Stomach (tissue), 19 donors: ENCODE measurements at places on chromosomes 2 and 18.
A peak's percentile ranks its signal among the peaks of the same experiment; 100 is the strongest.

- no peaks in the 10 kb centered on the region for H3K36me3 ChIP-seq
- no peaks in the 10 kb centered on the region for H3K4me1 ChIP-seq
- H3K27ac ChIP-seq: no peak overlapping the region
- no peaks in the 10 kb centered on the region for H3K27me3 ChIP-seq
- no peak overlapping the region for H3K4me3 ChIP-seq
Observed at GRCh38 chr18:4433717-4434116, 21.4 kb downstream of the DLGAP1 start.

DNA sequence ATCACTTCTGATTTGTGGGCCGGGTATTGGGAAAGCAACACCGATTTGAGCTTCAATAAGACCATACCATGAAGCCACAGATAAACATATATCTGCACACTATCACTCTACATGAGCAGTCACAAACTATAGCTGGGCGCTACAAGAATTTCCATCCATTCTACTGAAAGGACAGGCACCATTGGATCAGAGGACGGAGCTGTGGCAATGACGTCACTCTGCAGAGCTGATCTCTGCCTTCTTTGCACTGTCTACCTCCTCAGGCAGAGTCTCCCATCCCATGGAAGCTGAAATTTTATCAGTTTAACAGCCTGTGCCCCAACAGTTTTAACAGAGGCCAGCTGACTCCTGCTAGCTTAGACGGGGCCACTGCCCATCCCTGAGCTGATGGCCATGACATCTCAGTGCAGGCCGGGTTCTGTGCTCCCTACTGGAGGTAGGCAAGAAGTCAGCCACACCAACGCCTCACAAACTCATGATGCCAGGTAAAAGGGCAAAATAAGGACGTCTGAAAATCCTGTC lies 389.6 kb upstream of the SALL3 start:
- DNase-seq: no peak
- H3K4me3 ChIP-seq: no peak overlapping the region

DNA sequence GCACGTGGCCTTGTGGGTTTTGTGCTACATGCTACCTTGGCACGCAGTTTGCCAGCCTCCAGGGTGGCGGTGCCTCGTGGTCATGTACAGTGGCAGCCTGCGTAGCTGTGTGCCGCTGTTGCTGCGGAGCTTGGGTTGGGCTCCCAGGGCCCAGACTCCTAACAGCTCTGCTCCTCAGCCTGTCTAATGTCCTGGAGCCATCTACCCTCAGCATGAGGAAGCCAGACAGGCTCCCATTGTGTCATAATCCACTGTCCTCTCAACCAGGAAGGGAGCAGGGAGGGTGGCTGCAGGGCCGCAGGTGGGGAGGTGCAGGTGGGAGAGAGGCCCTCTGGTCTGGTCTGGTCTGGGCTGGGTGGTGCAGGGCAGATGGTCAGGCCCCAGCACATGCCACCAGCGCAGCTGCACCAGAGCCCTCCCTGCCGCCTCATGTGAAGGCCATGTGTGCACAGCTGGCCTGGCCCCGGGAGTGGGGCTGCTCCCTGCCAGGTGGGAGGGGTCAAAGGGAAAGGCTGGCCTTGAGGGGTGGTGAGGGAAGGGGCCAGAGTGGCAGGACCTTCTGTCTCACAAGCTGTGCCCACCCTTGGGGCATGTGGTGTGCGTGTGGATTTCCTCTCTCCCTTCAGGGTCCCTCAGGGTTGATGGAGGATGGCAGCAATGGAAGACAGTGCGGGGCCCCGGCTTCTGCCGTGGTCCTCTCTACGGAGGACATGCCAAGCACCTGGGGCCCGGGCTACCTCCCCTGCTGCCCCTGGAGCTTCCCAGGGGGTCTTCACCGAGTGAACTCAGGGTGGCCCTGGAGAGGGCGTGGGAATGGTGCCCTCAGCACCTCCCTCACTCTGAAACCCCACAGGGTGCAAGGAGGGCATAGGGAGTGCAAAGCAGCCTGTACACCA lies 4.8 kb downstream of the ATOH8 start:
- peaks cover 79% of the 10 kb centered on the region for H3K4me1 ChIP-seq
- H3K27me3 ChIP-seq: peaks cover 28% of the 10 kb centered on the region
- H3K27ac ChIP-seq: no peak overlapping the region
- no peaks in the 10 kb centered on the region for H3K36me3 ChIP-seq

GRCh38 chr2:223075301-223076270 lies 23.6 kb downstream of the KCNE4 start:
- H3K4me3 ChIP-seq: no peak overlapping the region
- no peak for DNase-seq
- H3K36me3 ChIP-seq: no peaks in the 10 kb centered on the region
- H3K27me3 ChIP-seq: no peaks in the 10 kb centered on the region
- no peaks in the 10 kb centered on the region for H3K4me1 ChIP-seq

DNA sequence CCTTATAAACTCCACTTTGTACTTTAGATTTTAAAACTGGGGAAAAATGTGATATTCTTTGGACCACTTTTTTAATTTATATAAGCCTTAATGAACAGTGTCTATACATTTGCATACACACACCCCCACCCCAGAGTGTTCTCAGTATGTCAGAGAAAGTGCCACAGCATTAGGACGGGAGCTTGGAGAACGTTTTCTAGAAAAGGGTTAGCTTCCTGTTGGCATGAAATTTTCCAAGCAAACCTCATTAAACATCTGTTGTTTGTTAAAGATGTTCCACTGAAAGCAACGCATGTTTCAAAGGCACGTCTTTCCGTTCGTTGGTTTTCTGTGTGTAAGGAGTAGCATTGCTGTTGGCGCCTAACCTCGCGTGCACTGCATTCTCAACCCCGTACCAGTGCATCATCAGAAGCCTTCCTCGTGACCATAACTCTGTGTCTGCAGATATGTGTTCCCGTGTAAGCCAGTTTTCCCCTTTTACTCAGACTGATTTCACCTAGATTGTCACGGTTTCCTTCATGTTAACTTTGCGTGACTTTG lies 228.5 kb downstream of the ALPK2 start:
- peaks cover 28% of the 10 kb centered on the region for H3K36me3 ChIP-seq
- H3K4me3 ChIP-seq: no peak overlapping the region
- H3K27ac ChIP-seq: no peak overlapping the region
- no peak for DNase-seq
- no peaks in the 10 kb centered on the region for H3K4me1 ChIP-seq

GRCh38 chr2:179543361-179543901 lies 278.8 kb upstream of the SESTD1 start:
- H3K36me3 ChIP-seq: peaks cover 5% of the 10 kb centered on the region
- H3K4me3 ChIP-seq: no peak overlapping the region
- no peak overlapping the region for H3K27ac ChIP-seq
- no peaks in the 10 kb centered on the region for H3K4me1 ChIP-seq
- no peak for DNase-seq
- H3K27me3 ChIP-seq: no peaks in the 10 kb centered on the region

DNA sequence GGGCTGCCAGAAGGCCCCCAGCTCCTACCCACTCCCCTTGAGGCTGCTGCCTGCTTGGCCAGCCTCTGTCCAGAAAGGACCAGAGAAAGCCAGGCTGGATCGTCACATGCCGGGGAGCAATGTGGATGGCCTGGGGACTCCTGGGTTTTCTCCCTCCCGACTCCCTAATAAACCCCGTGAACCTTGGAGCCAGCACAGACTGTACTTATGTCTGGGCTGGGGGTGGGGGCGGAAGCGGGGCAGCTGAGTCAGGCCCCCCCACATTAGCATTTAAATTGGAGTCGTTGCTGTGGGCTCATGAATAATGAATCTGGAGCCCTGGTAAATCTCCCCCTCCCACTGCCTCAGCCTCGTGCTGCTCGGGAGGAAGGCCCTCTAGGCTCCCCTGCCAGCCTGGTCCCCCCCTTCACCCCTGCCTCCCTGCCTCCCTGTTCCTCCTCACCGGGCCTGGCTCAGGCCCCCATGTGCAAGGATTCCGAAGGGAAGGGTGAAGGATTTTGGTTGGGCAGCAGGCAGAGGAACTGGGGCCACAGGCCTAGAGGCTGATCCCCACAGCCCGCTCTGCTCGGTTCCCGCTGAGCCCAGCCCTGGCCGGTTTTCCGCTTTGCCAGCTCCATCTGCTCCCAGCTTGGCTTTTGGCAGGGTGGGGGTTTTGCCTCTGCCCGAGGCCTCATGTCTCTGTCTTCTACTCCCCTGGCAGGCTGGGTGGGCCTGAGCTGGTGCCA lies 7.3 kb upstream of the ASIC4 start:
- H3K4me1 ChIP-seq: peaks cover 14% of the 10 kb centered on the region
- H3K27me3 ChIP-seq: peaks cover 44% of the 10 kb centered on the region
- H3K27ac ChIP-seq: no peak overlapping the region
- no peak overlapping the region for H3K4me3 ChIP-seq
- peak; percentile 54 for DNase-seq

DNA sequence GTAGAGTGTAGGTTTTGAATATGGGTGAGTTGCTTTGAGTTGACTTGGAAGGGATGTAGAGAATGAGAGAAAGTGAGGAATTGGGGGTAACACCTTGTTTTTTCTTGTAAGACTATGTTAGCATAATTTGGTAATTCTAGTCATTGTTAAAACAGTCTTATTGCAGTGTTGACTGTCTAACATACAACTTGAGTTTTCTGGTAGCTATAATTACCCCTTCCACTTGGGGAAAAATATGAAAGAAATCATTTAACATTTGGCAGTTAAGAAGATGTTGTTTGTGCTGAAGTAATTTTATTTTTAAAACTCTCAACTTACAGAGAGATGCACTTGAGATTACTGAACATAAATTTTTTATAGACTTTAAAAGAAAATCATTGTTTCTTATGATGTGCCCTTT lies 108.2 kb downstream of the COMMD1 start:
- peaks cover 57% of the 10 kb centered on the region for H3K4me1 ChIP-seq
- no peak overlapping the region for H3K4me3 ChIP-seq
- H3K36me3 ChIP-seq: no peaks in the 10 kb centered on the region
- no peak for DNase-seq
- H3K27me3 ChIP-seq: no peaks in the 10 kb centered on the region

GRCh38 chr2:118309946-118310680 lies 221.8 kb downstream of the INSIG2 start:
- peak overlapping the region; percentile 70 for H3K27ac ChIP-seq
- H3K27me3 ChIP-seq: peaks cover 47% of the 10 kb centered on the region
- no peak for DNase-seq
- H3K4me1 ChIP-seq: peaks cover 18% of the 10 kb centered on the region

DNA sequence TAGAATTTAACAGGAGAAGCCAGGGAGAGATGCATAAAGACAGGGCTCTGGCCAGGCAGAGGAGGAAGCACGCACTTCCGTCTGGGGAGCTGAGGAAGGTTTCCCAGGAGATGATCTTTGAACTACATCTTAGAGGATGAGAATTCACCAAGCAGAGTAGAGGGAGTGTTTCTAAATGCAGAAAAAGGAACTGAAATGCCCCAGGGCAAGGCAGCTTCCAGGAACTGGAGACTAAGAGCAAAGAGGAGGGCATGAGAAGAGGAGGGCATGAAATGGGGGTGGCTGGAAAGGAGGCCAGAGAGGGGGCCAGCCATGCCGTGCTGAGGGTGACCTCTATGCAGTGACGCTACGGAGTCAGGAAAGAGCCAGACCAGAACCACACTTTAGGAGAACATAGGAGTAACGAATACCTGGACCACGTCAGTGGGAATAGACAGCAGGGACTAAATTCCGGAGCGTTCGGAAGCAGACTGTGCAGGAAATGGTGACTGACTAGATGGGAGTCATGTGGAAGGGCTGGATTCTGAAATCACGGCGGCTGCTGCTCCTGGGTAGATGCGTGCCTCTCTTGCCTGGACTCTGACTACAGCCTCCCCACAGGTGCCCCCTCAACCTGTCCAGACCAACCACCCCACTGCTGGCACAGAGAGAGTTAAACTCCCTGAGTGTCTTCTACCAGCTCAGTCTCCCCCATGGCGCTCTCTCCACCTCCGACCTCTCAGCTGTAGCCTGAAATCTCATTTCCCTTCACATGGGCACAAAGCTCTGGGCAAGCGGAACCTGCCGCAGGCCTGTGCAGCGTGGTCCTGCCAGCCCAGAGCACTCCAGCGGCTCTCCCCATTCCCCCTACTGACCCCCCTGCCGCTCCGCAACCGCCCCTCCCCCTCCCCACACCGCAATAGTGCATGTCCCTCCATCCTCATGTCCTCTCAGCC lies 87.0 kb upstream of the RTN4 start:
- H3K36me3 ChIP-seq: no peaks in the 10 kb centered on the region
- H3K27ac ChIP-seq: peak overlapping the region; percentile 19
- H3K4me3 ChIP-seq: no peak overlapping the region
- no peaks in the 10 kb centered on the region for H3K27me3 ChIP-seq
- DNase-seq: no peak
- H3K4me1 ChIP-seq: peaks cover 41% of the 10 kb centered on the region

- no peak overlapping the region for H3K27ac ChIP-seq
- H3K4me3 ChIP-seq: no peak overlapping the region
- no peaks in the 10 kb centered on the region for H3K27me3 ChIP-seq
- H3K4me1 ChIP-seq: peaks cover 27% of the 10 kb centered on the region
- no peak for DNase-seq
Observed at GRCh38 chr2:232505856-232506255, 14.3 kb upstream of the PRSS56 start.

GRCh38 chr2:40304340-40304739 lies 147.6 kb downstream of the SLC8A1 start:
- no peaks in the 10 kb centered on the region for H3K36me3 ChIP-seq
- no peak overlapping the region for H3K4me3 ChIP-seq
- H3K27me3 ChIP-seq: no peaks in the 10 kb centered on the region
- peaks cover 8% of the 10 kb centered on the region for H3K4me1 ChIP-seq

GRCh38 chr2:148623086-148623485 lies 21.5 kb upstream of the EPC2 start:
- H3K36me3 ChIP-seq: no peaks in the 10 kb centered on the region
- H3K4me1 ChIP-seq: no peaks in the 10 kb centered on the region
- DNase-seq: no peak
- no peak overlapping the region for H3K27ac ChIP-seq

GRCh38 chr2:150903461-150903860 lies 358.2 kb downstream of the RBM43 start:
- H3K4me1 ChIP-seq: no peaks in the 10 kb centered on the region
- H3K36me3 ChIP-seq: no peaks in the 10 kb centered on the region
- no peak for DNase-seq
- H3K27ac ChIP-seq: no peak overlapping the region
- H3K27me3 ChIP-seq: no peaks in the 10 kb centered on the region

DNA sequence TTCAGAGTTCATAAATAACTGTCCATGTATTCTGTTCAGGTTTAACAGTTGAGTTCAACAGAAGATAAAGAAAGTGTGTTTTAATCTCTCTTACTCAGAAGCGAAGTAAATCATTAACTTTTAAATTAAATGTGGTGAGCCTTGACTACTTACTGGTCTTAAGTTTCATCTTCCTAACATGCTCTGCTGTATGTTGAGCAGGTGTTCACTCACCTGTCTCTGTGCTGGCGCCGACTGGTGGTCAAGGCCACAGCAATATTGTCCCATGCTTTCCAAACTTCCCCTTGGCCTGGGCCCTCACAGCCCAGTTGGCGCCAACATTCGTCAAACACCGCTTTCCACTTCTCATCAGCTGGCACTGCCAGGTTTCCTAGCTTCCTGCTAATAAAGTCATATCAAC lies 17.0 kb upstream of the MPP4 start:
- no peaks in the 10 kb centered on the region for H3K27me3 ChIP-seq
- H3K4me3 ChIP-seq: no peak overlapping the region
- no peak overlapping the region for H3K27ac ChIP-seq
- DNase-seq: peak; percentile 74
- H3K4me1 ChIP-seq: no peaks in the 10 kb centered on the region

GRCh38 chr18:30971338-30971956 lies 71.1 kb downstream of the DSC3 start:
- no peak overlapping the region for H3K4me3 ChIP-seq
- no peaks in the 10 kb centered on the region for H3K4me1 ChIP-seq
- H3K36me3 ChIP-seq: no peaks in the 10 kb centered on the region
- peak; percentile 53 for DNase-seq
- H3K27me3 ChIP-seq: no peaks in the 10 kb centered on the region
